Fibroblast of lung (primary cell): ENCODE measurements at places on chromosomes 5 and 9. TPM values are rescaled to one million over a fixed set of nuclear protein-coding genes. Genes with fewer than 3 reads are reported as not detected.
A peak's percentile ranks its signal among the peaks of the same experiment; 100 is the strongest.

The CCNI2 gene
- total RNA-seq, result under 0.01 TPM in 1 of 2 replicates, not detected in the other

The MTRR gene
- total RNA-seq, result 19.0 and 21.1 TPM in 2 replicates

The ANKRD31 gene
- 0.26 and 0.33 TPM in 2 replicates for total RNA-seq

DNA sequence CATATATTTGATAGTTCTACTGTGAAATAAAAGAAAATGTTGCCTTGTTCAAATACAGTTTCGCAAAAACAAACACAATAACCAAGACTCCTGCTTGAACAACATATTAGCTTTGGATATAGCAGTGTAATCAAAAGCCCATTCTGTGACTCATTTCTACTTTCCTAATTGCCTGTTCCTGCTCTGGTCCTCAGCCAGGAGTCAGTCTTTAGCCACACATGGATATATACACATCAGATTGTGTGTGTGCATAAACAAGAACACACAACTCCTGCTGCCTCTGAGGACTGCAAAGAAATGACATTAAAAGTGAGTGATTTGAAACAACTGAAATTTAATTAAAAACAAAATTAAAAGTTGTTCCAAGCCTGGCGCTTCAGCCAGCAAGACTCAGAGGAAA, 334.8 kb downstream of the TRIM32 start:
- no peaks in the 10 kb centered on the region for H3K27me3 ChIP-seq
- H3K4me3 ChIP-seq, result no peak overlapping the region
- no peak overlapping the region for H3K27ac ChIP-seq
- H3K4me1 ChIP-seq, result no peaks in the 10 kb centered on the region
- H3K36me3 ChIP-seq, result no peaks in the 10 kb centered on the region
- no peak for DNase-seq

GRCh38 chr9:125235804-125236519, 5.2 kb downstream of the HSPA5 start:
- no peak for DNase-seq
- H3K4me3 ChIP-seq, result peak overlapping the region; percentile 33
- no peaks in the 10 kb centered on the region for H3K27me3 ChIP-seq

DNA sequence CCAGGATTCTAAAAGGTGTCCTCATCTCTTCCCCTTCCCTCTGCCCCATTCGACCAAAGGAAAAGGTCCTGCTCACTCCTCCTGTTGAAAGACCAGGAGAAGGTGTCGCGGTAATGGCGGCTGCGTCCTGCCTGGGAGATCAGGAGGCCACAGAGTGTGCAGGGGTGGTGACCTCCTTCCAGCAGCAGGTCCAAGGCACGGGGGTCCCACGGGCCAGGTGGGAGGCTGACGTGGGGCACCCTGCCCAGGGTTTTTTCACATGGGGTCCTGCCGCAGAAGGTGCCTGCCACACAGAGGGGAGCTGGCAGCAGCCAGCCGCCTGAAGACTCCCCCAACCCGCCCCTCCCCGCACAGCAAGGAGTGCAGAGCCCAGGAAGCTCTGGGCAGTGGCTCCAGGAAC, 22.2 kb upstream of the ADAMTS2 start:
- H3K4me3 ChIP-seq, result no peak overlapping the region
- DNase-seq, result no peak
- no peaks in the 10 kb centered on the region for H3K4me1 ChIP-seq
- H3K27ac ChIP-seq, result no peak overlapping the region

DNA sequence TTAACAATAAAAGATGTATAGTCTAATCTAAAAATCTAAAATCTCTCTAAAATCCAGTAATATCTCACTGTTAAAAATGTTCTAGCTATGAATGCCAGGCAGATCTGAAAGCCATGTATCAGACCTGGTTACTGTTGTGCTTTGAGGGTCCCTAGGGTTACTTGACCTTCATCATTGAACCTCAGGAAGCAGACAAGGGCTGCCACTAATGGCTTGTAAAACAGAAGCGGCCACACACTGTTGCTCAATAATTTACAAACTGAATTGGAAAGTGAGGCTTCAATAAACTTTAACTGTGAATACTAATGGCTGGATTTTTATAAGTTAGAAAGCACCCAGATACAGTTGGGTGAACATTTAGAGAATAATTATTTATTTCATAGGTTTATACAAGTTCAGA, 198.0 kb upstream of the RPS23 start:
- H3K36me3 ChIP-seq, result no peaks in the 10 kb centered on the region
- H3K27me3 ChIP-seq, result no peaks in the 10 kb centered on the region
- H3K4me3 ChIP-seq, result no peak overlapping the region
